ENCODE measurements at places on chromosomes 13 and 19.

DNA sequence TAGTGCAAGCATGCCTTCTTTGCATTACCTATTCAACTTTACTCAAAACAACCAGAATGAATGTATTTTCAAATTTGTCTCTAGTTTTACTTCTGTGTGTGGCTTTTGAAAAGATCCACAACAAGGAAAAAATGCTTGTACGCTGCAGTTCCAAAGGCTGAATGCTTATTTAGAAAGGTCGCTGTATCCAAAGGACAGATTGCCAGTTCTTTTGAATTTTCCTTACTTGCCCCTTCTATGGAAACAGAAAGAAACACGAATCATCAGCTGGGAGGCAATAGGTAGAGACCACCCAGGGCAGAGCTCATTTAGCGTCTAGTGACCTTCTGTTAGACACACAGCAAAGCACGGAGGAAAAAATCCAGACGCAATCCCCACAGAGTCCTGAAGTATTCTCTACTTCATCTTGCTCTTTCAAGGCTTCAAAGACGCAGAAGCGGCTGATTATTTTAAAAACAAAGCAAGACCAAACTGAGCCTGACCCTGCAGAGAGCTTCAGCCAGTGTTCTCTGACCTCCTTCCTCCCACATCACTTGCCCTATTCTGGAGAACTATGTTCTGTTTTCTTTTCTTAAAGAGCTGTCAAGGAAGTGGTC is 674.6 kb upstream of the SGCG start:
- DNase-seq: no peak

DNA sequence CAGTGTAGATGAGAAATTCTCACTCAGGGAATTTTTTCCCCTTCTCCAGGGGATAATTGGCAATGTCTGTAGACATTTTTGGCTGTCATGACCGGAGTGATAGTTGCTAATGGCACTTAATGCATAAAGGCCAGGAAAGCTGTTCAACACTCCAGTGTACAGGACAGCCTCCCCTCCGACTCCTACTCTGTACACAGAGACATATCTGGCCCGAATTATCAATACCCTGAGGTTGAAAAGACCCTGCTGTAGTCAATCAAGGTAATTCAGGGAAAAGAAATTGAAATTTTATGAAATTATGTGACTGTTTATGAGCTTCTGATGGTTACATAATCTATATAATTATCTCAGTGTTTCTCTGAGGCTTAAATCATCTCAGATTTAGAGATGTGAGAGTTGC is 720.7 kb downstream of the OLFM4 start:
- DNase-seq: no peak

DNA sequence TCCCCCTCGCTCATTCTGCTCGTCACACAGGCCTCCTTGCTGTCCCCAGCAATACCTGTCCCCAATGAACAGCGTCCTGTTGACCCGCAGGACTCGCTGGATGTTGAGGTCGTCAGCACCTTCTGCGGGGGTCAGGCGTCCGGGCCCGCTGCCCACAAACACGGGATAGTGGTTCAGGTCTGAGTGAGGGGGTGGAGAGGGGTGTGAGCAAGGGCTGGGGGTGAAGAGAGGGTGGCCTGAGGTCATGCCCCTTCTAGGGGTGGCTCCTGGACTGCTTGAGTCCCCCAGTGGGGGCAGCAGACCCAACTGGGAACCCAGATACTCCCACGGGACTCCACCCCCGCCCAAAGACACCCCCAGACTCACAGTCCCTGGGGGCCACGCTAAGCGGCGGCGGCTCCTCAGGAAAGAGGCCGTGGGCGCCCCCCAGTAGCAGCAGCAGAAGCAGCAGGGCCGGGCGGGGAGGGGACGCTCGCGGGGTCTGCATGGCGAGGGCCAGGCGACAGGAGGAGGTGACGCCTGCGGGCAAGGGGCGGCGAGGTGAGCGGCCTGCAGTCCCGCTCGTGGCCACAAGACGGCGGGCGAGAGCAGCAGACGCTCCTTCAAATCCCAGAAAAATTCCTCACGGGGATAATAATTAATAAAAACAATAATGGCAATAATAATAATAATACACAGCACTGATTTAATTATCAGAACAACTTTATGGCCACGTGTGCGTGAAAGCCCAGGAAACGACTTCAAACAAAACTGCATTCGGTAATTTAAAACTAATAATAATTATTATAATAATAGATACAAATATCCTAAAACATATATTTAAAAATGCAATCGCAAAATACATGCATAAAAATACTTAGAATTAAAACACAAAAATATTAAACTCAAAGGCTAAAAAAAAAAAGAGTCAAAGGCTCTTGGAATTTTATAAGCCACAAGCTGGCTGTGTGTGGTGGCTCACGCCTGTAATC is 1.2 kb downstream of the SEMA6B start:
- peak; percentile 52 for DNase-seq

- DNase-seq: no peak
Observed at GRCh38 chr19:1259876-1260748, 9.0 kb upstream of the CIRBP start.

DNA sequence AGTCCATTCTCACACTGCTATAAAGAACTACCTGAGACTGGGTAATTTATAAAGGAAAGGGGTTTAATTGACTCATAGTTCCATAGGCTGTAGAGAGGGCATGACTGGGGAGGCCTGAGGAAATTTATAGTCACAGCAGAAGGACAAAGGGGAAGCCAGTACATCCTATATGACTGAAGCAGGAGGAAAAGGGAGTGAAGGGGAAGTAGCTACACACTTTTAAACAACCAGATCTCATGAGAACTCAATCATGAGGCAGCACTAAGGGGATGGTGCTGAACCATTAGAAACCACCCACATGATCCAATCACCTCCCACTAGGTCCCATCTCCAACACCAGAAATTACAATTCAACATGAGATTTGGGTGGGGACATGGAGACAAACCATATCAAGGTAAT is 209.1 kb downstream of the DIAPH3 start:
- no peak for DNase-seq

Data from K562 (cell line).